ENCODE measurements at places on chromosomes 11 and 22.

DNA sequence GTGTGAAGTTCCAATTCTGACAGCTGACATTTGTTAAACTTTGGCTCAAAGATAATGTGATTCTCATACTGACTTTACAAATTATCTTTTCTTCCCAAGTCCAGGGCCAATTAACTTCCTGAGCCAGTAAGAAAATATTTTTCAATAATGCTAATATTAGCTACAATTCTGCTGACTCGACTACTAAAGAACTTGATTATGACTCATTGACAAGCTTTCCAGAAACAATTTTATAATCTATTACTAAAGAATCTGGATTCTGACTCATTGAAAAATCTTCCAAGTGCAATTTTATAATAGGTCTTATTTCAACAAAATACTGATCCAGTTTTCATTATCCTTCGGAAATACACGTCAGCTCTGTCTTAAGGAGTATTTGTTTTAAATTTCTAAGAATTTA lies 12.9 kb upstream of the XKR3 start:
- no peak for DNase-seq

GRCh38 chr11:60077216-60077817 lies 11.1 kb upstream of the MS4A2 start:
- DNase-seq: no peak

- DNase-seq: no peak
These were observed 125.8 kb downstream of the LDLRAD3 start for GRCh38 chr11:36069576-36070212.

DNA sequence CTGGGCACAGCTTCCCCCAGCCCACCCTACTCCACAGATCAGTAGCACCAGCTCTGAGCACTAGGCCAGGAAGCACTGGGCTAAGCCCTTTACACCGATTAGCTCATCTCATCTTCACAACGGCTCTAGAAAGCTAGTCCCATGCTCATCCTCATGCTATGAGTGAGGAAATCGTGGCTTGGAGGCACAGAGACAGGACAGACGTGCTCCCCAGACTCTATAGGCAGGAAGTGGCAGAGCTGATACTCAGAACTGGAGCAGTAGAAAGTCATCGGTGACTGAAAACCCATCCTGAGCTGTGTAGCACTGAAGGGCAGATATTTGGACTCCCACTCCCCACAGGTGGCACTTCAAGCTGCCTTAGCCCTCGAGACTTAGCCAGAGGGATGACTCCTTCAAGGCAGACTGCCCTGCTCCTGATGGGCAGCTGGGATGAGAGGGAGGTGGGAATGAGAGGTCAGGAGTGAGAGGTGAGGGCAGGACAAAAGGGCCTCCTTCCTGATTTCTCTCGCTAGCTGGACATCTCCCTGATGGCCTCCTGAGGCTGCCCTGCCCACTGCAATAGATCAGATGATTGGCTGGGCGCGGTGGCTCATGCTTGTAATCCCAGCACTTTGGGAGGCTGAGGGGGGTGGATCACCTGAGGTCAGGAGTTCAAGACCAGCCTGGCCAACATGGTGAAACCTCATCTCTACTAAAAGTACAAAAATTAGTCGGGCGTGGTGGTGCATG lies 9.7 kb downstream of the CD5 start:
- no peak for DNase-seq

GRCh38 chr11:74691755-74692154 lies 39.5 kb downstream of the CHRDL2 start:
- no peak for DNase-seq

- DNase-seq: no peak
These were observed 25.4 kb upstream of the MYH9 start for GRCh38 chr22:36413022-36413775.

DNA sequence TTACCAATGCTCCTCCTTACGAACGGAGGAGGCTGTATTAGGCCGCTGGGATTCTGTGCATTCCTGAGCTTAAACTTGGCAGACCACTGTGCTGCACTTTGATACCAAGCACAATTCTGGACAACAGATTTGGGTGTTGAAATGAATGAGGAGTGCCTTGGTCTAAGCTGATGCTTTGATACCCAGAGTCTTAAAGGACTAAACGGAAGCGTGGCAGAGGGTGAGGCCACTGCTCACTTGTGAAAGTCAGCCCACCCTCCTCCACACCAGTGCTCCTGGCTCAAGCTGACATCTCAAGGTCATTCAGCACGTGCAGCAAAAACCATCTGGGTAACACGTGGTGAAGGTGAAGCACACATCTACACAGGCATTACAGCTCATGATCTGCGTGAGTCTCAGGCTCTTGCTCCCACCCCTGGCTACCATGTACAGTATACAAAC lies 85.9 kb downstream of the MICAL3 start:
- DNase-seq: no peak

DNA sequence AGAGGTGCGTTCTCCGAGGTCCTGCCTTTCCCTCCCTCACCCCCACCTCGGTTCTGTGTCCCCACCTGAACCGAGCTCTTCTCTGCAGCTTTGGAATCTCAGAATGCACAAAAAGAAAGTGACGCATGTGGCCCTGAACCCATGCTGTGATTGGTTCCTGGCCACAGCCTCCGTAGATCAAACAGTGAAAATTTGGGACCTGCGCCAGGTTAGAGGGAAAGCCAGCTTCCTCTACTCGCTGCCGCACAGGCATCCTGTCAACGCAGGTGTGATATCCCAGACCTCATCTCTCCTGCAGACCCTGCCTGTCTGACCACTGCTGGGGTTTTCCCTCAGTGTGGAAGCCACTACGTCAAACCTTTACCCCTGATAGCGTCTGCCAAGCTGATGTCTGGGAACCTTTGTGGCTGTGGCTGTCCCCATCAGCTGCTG lies 13.9 kb downstream of the ACP2 start:
- peak; percentile 57 for DNase-seq
